ENCODE measurements at places on chromosomes 5 and 9.

- DNase-seq = no peak
Measured at GRCh38 chr5:118788351-118788750, 200.0 kb downstream of the DTWD2 start.

- no peak for DNase-seq
Measured at GRCh38 chr9:99582814-99583213, 238.9 kb upstream of the NR4A3 start.

GRCh38 chr5:40678460-40679147 is 1.1 kb upstream of the PTGER4 start:
- DNase-seq = no peak

- DNase-seq = no peak
Measured at GRCh38 chr5:53950621-53951020, 359.8 kb downstream of the ARL15 start.

GRCh38 chr5:120806202-120806601 is 342.1 kb downstream of the PRR16 start:
- no peak for DNase-seq

GRCh38 chr5:31408814-31409213 is 123.1 kb downstream of the DROSHA start:
- peak; percentile 67 for DNase-seq

DNA sequence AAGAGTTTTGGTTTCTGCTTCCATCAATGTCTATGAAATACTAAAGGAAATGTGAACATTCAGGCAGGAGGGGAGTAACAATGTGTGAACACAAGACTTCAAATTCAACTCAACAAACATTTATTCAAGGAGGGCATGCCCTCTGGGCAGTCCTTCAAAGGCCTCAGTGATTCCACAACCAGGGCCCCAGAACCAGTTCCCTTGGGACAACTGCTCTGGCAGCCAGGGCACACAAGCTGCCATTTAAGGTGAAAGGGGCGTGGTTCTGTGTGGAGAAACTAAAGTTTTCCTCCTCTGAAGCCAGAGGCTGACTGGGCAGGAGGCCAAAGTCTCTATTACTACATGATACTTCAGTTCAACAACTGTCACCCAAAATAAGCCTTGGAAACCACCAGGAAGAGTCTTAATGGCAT is 3.2 kb downstream of the RBM18 start:
- peak; percentile 44 for DNase-seq

DNA sequence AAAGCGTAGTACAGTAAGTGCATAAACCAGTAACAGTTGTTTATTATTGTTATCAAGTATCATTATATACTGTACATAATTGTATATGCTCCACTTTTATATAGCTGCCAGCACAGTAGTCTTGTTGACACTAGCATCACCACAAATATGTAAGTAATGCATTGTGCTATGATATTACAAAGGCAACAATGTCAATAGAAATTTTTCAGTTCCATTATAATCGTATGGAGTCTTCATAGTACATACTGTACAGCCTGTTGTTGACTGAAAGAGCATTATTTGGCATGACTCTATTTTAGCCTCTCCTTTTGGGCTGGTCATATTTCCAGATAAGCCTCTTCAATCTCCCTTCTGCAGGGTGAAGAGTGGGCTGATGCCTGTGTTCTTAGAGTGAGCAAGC is 40.4 kb downstream of the CFAP95 start:
- no peak for DNase-seq

DNA sequence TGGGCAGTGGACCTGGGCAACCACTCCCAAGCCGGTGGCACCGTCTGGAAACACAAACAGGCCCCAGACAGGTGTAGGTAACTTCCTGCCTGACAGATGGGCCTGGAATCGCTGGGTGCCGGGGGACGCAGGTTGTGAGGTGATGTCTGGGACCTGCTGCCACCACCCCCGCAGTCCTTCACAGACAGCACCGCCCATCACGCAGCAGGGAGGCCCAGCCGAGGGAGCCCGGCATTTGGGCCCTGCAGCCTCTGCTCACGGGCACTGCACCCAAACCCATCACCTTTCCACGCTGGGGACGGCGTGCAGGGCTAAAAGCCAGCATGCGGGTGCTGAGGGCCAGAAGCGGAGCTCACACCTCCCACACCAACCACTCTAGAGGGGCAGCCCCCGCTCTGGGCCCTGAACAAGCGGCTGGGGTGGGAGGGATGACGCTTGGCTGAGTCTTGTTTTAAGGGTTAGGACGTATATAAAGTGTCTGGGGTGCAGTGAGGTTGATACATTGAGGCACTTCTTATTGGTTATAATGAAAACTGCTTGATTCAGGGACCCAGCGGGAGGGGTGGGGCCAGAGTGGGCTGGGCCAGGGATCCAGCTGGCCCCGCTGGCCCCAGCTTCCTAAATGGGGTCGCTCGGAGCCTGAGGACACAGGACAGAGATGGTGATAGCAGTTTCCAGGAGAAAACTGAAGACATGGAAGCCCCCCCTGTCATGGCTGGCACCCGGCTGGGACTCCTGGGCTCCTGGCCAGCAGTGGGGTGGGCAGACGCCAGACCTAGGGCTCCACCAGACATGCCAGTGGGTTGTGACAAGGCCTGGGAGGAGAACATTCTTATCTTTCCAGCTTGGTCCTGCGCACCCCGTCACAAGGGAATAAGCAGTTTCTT is 11.3 kb downstream of the MYMK start:
- DNase-seq = no peak

DNA sequence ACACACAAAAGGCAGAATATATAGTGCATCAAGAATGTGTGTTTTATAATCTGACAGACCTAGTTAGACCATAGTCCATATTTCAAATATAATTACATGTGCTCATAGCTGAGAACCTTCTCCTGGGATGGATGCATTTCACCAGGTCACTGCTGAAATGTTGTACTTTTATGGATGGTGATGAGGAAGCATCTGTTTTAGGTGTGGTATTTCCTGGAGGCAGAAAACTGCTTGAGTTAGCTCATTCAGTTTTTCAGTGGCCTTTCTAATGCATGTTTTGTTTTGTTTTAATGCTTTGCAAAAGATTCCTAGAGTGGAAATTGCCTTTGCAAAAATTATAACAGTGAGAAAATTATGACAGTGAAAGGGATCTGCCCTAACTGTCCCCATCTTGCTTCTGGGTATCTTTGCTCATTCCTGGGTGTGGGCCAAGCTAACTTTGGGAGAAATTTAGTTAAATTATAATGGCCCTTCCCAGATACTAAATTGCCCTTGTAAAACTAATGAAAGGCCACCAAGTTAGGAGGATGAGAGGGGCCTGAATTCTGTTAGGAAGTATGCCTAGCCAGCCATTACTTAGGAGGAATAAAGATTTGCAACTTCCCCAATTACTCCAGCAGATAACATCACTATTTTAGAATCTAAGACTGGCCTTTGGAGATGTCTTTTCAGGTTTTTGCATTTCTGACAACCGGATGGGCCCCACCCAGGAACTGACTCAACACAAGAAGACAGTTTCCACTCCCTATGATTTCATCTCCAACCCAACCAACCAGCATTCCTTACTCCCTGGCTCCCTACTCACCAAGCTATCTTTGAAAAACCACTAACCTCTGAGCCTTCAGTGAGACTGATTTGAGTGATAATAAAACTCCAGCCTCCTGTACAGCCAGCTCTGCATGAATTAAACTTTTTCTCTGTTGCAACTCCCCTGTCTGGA is 7.0 kb upstream of the IL12B start:
- DNase-seq = peak; percentile 30

GRCh38 chr9:3018071-3018470 is 174.2 kb upstream of the PUM3 start:
- DNase-seq = no peak

DNA sequence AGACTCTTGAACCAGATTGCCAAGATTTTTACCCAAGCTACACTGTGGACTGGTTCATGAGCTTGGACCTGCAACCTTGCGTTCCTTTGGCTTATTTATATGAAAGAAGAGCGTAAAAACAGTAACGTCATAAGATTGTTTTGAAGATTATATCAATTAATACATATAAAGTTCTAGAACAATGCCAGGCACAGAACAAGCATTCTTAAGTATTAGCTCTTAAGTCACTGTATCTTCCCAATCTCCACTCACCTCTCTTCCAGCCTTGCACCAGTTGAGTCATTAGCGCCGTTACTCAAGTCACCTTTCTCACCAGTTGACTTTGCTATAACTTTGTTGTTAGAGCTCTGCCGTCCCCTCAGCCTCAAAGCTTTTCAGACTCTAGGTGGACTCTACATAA is 415.7 kb downstream of the PLK2 start:
- DNase-seq = no peak

- DNase-seq = peak; percentile 47
Measured at GRCh38 chr9:33166231-33167083, 679 bp downstream of the B4GALT1 start.

DNA sequence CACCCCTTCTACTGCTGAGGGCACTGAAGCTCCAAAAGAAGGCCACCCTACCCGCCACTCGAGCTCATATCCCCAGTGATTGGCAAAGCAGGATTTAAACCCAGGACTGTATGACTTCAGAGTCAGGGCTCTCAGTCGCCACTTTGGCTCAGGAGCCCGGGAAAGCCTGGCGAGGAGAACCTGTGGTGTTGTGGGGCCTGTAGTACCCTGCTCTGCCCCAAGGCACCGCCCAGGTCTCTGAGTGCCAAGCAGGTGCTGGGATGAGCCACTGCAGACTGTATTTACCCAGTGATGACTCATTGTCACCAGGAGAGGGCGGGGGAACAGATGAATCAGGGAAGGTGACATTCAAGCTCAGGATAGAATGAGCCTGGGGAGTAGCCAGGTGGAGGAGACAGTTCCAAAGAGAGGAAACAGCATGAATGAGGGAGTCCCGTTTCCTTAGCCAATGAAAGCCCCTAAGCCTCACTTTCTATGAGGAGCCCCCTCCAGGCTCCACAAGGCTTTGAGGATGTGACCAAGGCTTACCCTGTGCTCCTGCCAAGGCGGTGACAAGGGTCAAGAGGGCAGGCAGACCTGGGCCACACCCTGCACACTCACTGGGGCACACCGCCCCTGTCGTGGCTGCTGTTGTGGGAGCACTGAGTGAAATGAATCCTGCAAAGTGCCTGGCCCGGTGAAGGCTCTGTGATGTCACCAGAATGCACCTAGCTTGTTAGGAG is 17.8 kb upstream of the DPM2 start:
- no peak for DNase-seq

DNA sequence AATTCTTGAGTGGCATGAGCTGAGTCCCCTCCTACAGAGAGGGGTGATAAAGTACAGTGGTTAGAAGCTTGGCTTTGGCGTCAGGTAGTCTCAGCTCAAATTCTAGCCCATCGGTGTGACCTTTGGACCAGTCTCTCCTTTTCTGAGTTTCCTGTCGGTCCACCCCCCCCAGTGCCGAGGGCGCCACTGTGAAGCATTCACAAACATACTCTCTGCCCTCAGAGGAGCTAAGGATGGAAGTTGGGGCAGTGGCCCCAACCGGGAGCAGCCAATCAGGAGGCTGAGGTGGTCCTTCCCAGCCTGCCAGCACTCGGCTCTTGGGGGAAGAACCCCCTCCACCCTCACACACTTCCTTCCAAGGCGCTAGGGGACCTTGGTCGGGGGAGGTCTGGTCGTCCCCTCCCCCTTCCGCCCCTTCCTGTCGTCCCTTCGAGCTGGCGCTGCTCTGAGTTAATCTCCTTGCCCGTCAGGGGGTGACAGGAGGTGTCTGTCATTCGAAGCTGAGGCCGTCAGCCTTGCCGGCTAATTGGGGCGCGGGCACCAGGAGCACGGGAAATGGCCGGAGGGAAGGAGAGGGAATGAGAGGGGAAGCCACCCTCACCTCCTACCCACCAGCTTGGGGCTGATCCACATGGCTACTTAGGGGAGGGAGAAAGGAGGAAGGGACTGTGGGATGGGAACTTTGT is 53.0 kb downstream of the CXXC5 start:
- DNase-seq = peak; percentile 32

GRCh38 chr9:104104360-104104759 is 10.3 kb downstream of the SMC2 start:
- DNase-seq = no peak

DNA sequence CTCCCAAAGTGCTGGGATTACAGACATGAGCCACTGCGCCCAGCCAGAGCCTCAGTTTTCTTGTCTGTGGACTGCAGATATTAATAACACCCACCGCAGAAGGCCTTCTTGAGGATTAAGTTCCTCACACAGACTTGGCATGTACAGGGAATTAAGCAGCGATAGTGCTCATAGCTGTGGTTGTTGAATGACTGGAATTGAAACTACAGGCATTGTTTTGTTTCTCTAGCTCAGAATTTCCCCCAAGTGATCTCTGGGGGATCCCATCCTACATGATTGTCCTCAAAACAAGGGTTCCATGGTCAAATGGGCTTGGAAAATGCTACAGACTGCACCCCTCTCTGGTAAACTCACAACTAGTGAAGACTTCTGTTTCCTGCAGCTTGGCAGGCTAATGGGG is 44.2 kb upstream of the TDRD7 start:
- DNase-seq = no peak

- peak; percentile 89 for DNase-seq
Measured at GRCh38 chr9:98899408-98900056, 44.2 kb upstream of the COL15A1 start.

- DNase-seq = no peak
Measured at GRCh38 chr5:179123109-179123426, 62.9 kb downstream of the ZNF354C start.

- no peak for DNase-seq
Measured at GRCh38 chr5:171416160-171417049, 3.0 kb upstream of the FGF18 start.

DNA sequence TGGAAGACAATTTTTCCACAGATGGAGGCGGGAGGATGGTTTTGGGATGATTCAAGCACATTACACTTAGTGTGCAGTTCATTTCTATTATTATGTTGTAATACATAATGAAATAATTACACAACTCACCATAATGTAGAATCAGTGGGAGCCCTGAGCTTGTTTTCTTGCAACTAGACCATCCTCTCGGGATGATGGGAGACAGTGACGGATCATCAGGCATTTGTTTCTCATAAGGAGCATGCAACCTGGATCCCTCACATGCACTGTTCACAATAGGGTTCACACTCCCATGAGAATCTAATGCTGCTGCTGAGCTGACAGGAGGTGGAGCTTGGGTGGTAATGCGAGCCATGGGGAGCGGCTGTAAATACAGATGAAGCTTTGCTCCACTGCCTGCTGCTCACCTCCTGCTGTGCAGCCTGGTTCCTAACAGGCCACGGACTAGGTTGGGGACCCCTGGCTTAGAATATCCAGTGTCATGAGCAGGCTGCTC is 1.6 kb downstream of the STKLD1 start:
- DNase-seq = no peak

DNA sequence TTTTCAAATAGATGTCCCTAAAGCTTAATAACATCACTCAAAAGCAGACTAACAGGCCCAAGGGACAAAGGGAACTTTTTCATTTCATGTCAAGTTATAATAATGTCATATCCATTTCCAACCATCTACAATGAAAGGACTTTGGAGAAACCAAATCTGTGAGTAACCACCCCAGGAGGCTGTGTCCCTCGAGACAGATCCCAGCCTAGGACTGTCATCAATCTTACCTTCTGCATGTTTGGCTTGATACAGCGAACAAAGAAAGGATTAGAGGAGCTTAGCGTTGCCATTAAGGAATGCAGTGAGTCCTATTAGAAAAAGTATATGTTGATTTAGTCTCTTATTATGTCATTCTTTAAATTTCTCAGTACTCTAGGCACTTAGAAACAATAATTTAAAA is 137.8 kb upstream of the RETREG1 start:
- DNase-seq = peak; percentile 62

- no peak for DNase-seq
Measured at GRCh38 chr5:58786035-58786434, 203.2 kb downstream of the RAB3C start.

Data from astrocyte of the hippocampus (primary cell).